Renal pelvis (tissue), 12 donors: ENCODE measurements at places on chromosomes 5 and 9. TPM values are rescaled to one million over a fixed set of nuclear protein-coding genes. Genes with fewer than 3 reads are reported as not detected.

DNA sequence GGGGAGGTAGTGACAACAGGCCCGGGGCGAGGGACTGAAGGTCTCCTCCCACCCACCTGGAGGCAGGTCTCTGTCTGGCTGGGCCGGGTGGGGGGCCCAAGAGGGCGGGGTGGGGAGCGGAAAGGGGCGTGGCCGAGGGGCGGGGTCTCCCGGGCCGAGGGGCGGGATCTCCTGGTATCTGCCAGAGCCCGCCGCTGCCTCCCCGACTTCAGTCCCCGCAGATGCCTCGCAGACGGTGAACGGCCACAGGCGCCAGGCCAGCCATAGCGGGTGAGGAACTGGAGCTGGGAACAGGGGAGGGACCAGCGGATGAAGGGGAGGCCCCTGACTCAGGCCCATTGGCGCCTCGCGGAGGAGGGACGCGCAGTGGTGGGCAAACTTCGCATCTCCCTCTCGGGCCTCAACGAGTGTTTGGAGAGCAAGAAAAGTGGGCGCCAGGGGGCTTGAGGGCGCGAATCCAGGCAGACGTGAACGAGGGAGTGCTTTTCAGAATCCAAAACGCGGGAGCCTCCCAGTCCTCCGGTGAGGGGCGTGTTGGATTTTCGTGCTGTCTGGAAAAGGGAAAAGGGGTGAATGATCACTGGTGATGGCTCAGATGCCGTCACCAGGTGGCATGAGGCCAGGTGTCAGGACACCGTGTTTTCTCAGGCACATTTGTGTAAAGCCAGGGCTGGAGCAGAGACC is at the start of gene ADGRD2:
Gene ADGRD2, plus strand, starts transcription at position 211 of the 684 bp plus-strand sequence. CDS start 1,216 bp downstream, outside the sequence.
- peak; percentile 29 for DNase-seq

GRCh38 chr9:68941780-68942459 is 72.0 kb downstream of the PRKACG start:
- no peak for DNase-seq

GRCh38 chr9:14908295-14909180 is 1.7 kb downstream of the FREM1 start:
- peak; percentile 68 for DNase-seq

GRCh38 chr9:99647604-99648003 is 174.1 kb upstream of the NR4A3 start:
- no peak for DNase-seq

GRCh38 chr9:120735415-120736126 is 21.3 kb upstream of the MEGF9 start:
- DNase-seq, result no peak

DNA sequence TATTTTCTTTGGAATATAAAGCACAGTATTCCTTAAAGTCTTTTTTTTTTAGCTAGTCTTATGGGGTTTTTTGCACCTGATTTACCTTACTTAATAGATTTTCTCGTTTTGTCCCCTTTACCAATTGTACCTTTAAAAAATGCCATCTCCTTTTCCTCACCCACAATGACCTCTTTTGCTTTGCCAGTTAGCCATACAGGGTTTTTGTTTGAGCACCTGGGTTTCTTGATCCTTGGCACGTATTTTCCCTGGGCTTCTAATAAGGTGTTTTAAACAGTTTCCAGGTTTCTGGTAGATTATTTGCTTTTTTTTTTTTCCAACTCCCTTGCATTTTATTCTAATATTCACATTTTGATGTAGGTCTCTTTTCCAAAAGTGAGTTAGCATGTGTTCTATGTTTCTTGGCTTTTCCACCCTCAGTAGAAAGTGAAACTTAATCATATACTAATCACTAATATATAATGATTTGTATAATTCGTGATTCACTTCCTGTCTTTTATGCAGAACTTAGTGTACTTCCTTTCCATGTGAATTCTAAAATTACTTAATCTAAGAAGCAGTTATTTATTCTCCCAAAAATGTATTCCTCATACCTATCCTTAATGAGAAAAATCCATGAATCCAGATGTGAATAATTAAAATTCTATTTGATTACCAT is 673.9 kb upstream of the RGMB start:
- DNase-seq, result no peak

Gene COL27A1
- 31.8 TPM for polyA plus RNA-seq

Gene MAP3K1
- polyA plus RNA-seq, result 73.7 TPM
